ENCODE measurements at places on chromosomes 1 and 21.
A peak's percentile ranks its signal among the peaks of the same experiment; 100 is the strongest.

GRCh38 chr1:78627321-78627720, 7.1 kb downstream of the IFI44L start:
- no peak for DNase-seq

GRCh38 chr1:108947871-108948525, 15.3 kb downstream of the CLCC1 start:
- DNase-seq: no peak

GRCh38 chr1:40782371-40782956, 1.1 kb upstream of the KCNQ4 start:
- no peak for DNase-seq

DNA sequence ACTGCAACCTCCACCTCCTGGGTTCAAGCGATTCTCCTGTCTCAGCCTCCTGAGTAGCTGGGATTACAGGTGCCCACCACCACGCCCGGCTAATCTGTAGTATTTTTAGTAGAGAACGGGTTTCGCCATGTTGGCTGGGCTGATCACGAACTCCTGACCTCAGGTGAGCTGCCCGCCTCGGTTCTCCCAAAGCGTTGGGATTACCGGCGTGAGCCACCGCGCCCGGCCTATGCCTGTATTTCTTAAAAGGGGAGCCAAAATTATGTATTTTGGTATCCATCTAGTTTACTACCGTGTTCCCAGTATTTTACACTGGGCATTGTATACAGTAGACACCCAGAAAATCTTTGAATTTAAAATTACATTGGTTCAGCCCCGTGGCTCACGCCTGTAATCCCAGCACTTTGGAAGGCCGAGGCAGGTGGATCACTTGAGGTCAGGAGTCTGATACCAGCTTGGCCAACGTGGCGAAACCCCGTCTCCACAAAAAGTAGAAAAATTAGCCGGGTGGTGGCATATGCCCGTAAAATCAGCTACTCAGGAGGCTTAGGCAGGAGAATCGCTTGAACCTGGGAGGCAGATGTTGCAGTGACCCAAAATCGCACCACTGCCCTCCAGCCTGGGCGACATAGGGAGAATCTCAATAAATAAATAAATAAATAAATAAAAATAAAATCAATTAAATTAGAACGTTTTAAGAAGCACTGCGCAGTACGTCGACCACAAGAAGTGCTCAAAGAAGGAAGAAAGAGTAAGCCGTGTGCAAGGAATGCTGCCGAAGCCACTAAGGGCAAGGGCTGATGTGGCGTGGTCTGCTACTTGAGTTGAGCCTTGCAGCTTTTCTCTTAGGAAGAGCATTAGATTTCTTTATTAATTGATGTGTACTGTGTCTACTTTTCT, 1.5 kb upstream of the THRAP3 start:
- no peak for DNase-seq

DNA sequence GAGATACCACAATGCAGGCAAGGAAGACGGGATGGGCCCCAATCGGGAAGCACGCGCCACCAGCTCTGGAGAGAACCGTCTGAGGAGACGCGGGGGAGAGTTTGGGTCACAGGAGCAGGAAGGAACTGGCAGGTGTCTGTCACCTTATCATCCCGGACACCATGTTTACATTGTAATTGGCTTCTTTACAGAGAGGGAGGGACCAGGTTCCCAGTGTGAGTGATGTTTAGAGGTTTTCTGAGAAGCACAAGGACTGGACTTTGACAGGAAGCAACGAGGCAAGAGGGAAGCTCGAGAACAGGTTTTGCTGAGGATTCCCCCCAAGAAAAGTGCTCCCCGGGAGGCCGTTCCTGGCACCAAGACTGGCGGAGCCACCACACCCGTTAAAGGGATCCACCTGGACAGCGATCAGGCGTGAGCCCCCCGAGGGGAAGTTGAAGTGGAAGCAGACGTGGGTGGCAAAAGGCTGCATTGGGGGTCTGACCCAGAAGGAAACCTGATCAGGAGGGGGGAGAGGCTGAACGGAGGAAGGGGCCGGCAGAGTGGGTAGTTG, 957 bp downstream of the EPS15 start:
- DNase-seq: peak; percentile 63

All from activated naive CD4-positive, alpha-beta T cell treated with anti-CD3 and anti-CD28 coated beads for 36 hours (primary cell).